NCI-H2029 (cell line): ENCODE measurements at places on chromosomes 2 and 18.

GRCh38 chr2:109367683-109368082, 238.7 kb downstream of the SH3RF3 start:
- DNase-seq: no peak

DNA sequence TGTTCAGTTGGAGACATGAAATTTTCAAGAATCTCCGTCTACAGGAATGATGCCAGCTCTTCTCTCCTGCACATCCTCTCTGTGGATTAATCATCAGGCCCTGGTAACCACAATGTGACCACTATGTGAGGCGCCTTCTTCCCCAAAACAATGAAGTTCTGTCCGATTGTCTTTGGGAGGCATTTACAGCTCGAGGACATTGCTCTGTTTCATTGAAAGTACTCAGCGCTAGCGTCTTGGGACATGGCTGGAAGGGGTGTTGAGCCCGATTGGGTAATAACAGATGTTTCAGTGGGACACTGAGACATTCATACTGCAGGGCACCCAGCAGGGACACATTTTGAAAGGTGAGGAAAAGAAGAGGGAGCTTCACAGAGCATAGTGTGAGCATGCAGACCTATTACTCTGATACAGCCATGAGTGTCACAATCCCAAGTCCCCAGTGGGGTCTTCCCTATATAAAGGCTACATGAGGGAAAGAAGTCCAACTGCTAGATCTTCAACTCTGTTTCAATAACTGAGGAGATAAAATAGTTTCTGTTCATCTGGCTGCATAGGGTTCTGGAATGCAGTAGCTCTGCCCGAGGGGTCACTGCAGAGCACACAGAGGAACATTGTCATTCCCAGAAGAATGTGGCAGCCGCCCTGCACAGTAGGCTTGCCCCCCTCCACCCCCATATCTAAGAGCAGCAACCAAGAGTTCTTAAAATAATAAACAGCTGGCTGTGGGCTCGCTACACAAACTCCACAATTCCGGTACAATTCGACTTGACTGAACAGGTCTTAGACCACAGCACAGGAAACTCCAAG, 237.3 kb downstream of the OSR1 start:
- no peak for DNase-seq

DNA sequence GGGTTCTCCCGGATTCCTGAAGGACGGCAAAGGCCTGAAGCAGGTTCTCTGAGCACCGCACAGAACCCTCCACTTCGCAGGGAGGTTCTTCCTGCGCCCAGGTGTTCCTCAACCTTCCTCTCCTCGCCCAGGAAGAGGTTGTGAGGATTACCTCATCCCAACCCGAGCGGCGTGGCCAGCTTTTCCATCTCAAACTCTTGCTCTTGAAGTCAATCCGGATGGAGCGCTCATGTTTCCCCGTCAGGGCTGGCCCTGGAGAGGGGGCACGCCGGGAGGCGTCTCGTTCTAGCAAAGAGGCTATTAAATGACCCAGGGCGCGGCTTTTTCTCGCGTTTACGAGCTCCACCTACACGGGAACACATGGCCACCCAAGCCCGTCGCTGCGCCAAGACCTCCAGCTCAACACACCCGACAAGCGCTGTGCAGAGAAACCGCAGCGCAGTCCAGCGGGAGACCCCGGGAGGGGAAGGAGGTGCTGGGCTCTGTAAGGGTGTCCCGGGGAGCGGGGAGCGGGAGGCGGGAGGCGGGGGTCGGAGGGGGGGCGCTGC, 540 bp upstream of the RAB10 start:
- peak; percentile 87 for DNase-seq

DNA sequence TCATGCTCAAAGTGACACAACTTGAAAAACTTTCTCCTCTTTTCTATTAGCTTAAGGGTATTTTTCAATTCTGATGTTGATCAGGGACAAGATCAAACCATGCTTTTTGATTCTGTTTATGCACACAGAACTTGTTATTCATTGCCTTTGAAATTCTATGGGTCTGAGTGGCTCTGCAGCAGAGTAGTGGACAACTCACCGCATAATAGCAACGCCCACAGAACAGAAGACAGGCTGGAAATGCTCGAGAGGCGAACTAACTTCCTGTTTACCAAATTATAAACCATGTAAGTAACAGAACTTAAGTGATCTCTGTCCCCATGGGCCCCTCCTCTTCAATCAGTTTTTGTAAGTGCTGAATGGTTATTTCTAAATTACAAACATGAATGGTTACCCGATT, 131.2 kb downstream of the CBLN2 start:
- DNase-seq: no peak

- no peak for DNase-seq
These were observed 7.2 kb downstream of the AGAP1 start for GRCh38 chr2:235500761-235501672.

DNA sequence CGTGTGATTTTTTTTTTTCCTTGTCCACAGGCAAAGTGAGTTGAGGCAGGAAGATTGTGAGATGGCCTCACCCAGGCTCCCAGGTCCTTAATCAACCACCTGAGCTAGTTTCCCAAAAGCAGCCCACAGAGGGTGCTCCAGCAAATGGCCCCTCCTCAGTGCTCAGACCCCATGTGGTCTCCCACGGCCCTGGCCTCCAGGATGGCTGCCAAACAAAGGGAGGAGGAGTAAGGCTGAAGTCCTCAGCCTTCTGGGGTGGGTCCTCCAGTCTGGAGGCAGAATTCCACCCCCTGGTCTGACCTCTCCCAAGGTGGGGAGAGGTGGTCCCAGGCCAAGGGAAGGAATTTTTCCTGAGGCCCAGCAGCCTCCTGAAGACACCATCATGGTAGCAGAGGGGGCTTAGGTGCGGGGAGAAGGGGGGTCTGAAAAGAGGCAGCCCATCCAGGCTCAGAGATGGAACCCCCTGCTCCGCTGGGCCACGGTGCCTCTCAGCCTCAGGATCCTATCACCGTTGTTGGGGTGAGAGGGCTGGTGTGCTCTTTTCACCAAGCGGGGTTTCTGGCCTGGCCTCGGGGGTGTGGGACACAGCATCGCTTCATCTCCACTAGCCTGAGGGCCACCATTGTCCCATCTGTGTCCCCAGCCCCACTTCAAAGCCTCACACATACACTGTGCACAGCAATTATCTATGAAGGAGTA, 2.3 kb downstream of the NGEF start:
- DNase-seq: no peak

GRCh38 chr18:25341831-25342230, 10.1 kb downstream of the ZNF521 start:
- no peak for DNase-seq

- DNase-seq: peak; percentile 1
These were observed 196.0 kb downstream of the FHOD3 start for GRCh38 chr18:36493349-36494159.

DNA sequence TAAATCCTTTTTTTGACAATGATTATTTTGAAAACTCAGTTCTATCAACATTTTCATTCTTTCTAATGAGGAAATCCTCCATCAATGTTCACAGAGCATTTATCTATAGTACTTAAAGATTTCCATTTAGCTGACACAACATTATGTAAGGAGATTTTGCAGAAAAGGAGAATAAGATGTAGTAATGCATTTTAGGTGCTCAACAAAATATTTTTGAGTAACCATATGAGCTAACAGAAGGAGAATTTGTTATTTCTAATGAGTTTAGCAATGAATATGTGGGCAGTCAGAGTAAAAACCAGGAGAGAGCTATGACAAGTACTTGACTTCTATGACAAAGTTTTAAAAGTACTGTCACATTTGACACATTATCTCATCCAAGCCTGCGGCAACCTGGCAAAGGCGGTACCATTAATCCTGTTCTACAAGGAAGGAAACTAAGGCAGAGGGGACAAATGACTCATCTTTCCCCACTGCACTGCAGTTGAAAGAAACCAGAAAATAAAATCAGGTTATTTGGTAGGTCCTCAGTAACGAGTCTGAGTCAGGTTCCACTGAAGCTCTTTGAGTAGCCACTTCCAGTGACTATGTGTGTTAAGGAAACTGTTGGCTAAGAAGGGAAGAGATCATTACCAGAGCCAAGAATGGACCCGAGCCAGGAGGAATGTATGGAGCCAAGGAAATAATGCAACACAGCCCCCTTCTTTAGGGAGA, 134.1 kb upstream of the ITGB6 start:
- no peak for DNase-seq

DNA sequence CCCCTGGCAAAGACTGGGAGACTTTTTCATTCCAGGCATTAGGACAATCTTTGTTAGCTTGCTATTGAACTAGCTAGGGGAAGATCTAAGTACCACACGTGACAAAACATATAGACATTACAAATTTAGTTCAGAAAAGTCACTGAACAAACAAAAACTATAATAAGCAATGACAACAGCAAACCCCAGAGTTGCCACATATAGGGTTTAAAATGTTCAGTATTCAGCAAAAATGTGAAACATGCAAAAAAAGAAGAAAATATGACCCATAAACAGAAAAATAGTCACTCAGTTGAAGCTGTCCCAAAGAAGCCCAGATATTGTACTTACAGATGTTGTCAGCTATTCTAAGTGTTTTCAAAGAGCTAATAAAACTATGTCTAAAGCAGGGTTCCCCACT, 431.1 kb upstream of the CDH2 start:
- no peak for DNase-seq

DNA sequence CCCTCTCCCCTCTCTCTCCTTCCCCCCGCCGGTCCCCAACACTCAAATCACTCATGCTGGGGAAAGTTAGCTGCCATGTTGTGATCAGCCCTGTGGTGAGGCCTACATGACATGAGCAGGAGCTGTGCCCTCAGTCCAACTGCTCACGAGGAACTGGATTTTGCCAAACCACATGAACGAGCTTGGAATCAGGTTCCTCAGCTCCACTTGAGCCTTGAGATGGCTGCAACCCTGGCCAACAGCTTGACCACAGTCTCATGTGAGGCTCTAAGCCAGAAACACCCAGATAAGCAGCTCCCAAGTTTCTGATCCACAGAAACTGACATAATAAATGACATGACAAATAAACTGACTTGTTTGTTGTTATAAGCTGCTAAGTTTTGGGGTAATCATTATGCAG, 38.4 kb downstream of the ARL4C start:
- peak; percentile 29 for DNase-seq

DNA sequence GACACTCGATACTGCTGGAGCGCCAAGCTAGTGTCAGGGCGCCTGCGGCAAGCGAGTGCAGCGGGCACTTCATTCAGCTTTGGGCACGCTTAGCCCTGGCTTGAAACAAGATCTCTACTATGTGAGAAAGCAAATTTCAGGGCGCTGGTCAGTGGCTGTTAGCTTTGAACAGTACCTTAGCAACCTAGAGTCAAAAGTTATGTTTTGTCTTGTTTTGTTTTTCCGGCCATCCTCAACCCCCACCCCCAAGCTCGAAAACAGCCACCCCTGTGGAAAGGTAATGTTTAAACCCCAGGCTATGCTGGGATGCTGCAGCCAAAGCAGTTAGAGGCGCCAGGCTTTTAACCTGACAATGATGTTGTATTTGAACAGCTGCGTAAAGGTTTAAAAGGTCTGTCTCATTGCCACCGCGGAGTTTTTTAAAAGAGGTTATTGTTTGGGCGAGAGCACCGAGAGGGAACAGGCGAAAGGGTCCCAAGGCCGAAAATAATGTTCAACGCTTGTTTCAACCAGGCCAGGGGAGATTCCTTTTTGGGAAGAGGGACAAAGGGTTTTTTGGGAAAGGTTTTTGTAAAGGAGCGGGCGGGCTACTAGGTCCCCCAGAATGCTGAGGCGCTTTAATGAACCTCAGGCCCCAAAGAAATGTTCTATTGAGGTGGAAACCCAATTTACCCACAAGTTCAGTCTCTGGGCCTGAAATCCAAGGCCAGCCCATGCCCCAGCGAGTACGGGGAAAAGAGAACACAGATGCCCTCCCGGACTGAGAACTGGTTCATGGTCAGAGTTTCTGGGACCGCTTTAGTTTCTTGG, 2.3 kb upstream of the HOXD10 start:
- peak; percentile 82 for DNase-seq

- peak; percentile 26 for DNase-seq
These were observed 9.5 kb upstream of the KLHL29 start for GRCh38 chr2:23375448-23375847.

GRCh38 chr2:224882291-224883171, 159.7 kb downstream of the DOCK10 start:
- DNase-seq: no peak

DNA sequence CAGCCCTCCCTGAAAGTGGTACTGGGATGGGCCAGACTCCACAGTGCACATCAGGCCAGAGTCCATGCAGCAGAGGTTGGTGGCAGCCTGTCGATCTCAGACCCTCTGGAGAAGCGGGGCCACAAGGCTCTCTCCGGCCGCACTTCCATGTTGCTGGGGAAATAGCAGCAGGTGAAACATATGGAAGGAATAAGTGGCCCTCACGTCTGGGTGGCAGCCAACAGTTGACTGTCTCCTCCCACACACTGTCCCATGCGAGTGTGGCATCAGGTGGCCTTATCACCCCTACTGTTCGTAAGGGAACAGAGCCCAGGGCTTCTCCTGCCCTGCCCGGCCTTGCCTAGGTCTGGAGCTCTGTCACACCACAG, 58.1 kb upstream of the FOSL2 start:
- peak; percentile 22 for DNase-seq

- DNase-seq: no peak
These were observed 123.0 kb downstream of the CYP26B1 start for GRCh38 chr2:72024451-72025175.

DNA sequence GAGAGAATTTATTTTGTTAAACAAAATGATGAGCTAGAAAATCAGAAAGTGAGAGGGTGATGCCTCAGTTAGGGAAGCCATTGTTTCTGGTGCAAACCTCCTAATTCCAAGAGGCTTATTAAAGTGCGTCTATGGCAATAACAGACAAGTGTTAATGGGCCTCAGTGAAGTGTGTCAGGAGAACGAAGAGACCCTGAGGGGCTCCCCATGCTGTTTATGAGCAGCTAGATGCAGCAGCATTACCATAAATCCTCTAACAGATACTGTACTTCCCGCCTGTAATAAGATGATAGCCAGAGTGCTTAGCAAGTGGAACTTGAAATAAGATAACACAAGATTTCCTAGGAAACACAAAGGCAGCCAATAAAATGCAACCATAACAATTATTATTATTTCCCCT, 157.4 kb downstream of the MYT1L start:
- no peak for DNase-seq

DNA sequence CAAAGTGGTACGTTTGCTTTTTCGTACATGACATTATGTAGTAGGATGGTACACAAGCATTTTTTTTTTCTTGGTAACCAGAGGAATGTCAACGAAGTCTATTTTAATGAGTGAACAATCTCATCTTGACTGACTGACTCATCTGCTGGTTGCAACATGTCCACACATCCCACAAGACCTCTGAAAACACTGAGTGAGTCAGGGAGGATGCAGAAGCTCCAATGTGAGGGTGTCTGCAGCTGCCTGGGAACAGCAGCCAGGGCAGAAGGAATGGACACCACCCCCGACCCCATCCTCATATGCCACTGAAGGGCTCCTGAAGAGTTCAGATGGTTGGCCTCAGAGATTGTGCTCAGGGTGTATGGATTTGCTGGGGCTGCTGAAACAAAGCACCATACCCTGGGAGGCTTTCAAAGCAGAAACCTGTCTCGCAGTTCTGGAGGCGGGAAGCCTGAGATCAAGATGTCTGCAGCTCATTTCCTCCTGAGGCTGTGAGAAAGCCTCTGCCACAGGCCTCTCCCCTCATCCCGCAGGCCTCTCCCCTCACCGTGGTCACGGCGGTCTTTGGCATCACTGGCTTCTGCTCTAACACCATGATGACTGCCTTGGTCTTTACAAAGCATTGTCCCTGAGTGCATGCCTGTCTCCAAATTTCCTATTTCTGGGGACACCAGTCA, 124.6 kb downstream of the LRATD1 start:
- no peak for DNase-seq

- peak; percentile 27 for DNase-seq
These were observed at the start of gene CD302 for GRCh38 chr2:159797543-159798375. Gene CD302, minus strand, starts transcription at chr2:159798208. Its CDS starts 10 bp downstream, at chr2:159798198.
